ENCODE measurements at places on chromosomes 2 and 18.

GRCh38 chr18:22314001-22314400, 103.7 kb downstream of the CTAGE1 start:
- DNase-seq = peak; percentile 79

- no peak for DNase-seq
Observed at GRCh38 chr2:182668671-182669070, 47.4 kb upstream of the DNAJC10 start.

GRCh38 chr2:188517549-188518215, 226.0 kb downstream of the GULP1 start:
- DNase-seq = no peak

GRCh38 chr2:117983040-117983439, 30.8 kb downstream of the CCDC93 start:
- DNase-seq = no peak

- DNase-seq = no peak
Observed at GRCh38 chr2:45331410-45331786, 279.7 kb downstream of the SRBD1 start.

GRCh38 chr2:231525248-231526163, 4.7 kb downstream of the NMUR1 start:
- no peak for DNase-seq

GRCh38 chr18:26022585-26022984, 67.8 kb downstream of the SS18 start:
- no peak for DNase-seq
